ENCODE measurements at places on chromosomes 1 and 21.

- no peak for DNase-seq
These were observed 119.8 kb downstream of the HLCS start for GRCh38 chr21:36846631-36847030.

DNA sequence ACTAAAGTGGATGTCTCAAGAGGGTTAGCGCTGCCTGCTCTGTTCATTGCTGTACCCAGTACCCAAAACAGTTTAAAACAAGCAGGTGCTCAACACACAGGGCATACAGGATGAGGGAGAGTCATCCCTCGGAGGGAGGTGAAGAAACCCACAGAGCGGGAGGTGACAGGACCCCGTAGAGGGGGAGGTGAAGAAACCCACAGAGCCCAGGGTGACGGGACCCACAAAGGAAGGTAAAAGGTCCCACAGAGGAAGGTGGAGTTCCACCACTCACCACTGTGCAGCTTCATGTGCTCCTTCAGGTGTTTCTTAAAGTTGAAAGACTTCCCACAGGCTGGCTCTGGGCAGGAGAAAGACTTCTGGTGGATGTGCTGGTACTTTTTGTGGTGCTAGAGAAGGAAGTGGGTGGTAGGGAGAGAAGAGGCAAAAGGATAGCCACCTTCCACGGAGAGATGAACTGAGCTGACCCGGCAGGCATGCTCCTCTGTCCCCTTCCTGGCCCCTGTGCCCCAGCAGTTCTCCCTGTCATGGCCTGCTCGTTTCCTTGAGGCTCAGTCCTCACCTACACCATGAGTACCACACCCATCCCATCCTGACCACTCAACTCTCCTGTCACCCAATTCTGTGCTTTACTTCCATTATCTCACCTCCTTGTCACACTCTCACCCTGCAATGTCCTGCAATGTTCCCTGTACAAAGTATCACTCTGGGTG, 5.1 kb downstream of the ZNF692 start:
- DNase-seq, result no peak

DNA sequence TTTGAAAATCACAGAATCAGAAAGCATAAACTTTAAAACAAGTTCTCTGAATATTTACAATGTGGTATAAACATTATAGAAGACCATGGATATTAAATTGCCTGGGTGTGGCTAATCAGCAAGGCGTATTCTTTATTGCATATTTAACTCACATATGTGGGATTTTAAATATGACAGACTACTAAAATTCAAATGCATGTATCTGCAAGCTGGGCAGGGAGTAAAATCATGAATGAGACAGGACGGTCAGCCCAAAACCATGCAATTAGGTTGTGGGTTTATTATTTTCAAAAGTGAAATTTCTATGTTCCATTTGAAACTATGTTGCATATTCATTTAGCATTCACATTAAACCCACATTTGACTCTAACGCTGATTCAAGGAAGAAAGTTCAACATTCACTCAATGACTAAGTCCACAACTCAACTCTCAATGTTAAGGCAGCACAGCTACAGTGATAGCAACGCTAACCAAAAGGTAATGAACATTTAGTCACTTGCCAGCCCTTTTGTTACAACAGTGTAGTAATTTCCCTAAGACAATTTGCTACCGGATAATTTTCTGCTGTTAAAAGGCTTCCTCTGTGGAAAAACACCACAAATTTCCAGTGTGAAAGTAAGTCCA, 6.3 kb upstream of the SYNJ1 start:
- DNase-seq, result no peak

DNA sequence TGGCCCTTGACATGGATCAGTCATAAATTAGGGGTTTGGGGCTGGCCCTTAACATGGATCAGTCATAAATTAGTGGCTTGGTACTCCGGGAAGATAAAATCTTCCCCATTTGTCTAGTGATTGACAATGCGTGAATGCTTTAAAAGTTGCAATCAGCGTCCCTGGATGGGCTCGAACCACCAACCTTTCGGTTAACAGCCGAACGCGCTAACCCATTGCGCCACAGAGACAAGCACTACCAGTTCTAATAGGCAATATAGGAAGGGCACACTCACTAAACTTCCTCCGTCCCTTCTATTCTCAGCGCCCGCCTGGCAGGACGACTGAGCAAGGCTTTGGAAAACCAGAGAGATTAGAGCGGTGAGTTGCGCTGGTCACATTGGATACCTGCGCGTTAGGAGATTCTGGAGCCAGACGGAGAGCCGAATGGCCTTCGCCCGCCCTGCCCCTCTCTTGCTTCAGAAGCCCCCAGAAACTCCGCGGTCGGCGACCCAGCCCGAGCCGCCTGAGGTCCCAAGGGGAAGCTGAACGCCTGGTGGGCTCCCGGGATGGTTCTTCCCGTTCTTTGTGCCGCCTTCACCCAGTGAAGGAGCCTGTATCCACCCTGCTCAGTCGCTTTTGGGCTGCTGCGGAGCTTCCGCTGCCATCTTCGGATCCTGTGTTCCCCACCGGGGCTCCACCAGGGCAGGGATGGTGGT, 235.9 kb downstream of the FAM72C start:
- DNase-seq, result no peak
